ENCODE measurements at places on chromosomes 5 and 9. TPM values are rescaled to one million over a fixed set of nuclear protein-coding genes. Genes with fewer than 3 reads are reported as not detected.

LCN1 gene
- not detected for total RNA-seq

ADCY2 gene
- total RNA-seq = not detected

ANKRD31 gene
- 0.09 TPM for total RNA-seq

NAIP gene
- 35.4 TPM for total RNA-seq

PRUNE2 gene
- not detected for total RNA-seq

TRAF1 gene
- 23.4 TPM for total RNA-seq

ARSI gene
- not detected for total RNA-seq

KIAA0825 gene
- total RNA-seq = 5.0 TPM

MAMDC2 gene
- total RNA-seq = 0.32 TPM

IFNB1 gene
- total RNA-seq = not detected

PIP5K1B gene
- total RNA-seq = 1.3 TPM

ASS1 gene
- total RNA-seq = not detected

FRMD3 gene
- total RNA-seq = 2.1 TPM

NOTCH1 gene
- total RNA-seq = 228 TPM

KCTD16 gene
- total RNA-seq = 0.16 TPM

PPP1R26 gene
- 3.2 TPM for total RNA-seq

PFN3 gene
- total RNA-seq = not detected

ADAMTSL1 gene
- total RNA-seq = not detected

RAI14 gene
- 2.9 TPM for total RNA-seq

CDKN2B-AS1 gene
- total RNA-seq = 3.1 TPM

ARL10 gene
- 6.8 TPM for total RNA-seq

TMC1 gene
- total RNA-seq = not detected

SLC1A1 gene
- not detected for total RNA-seq

TMEFF1 gene
- total RNA-seq = not detected

SMIM33 gene
- not detected for total RNA-seq

PTGR1 gene
- not detected for total RNA-seq

TMEM215 gene
- total RNA-seq = not detected

GADD45G gene
- total RNA-seq = 2.8 TPM

CDC25C gene
- total RNA-seq = not detected

LECT2 gene
- not detected for total RNA-seq

TTC39B gene
- total RNA-seq = 54.2 TPM

Measured in natural killer cell (primary cell).